Bladder microvascular endothelial cell (primary cell): ENCODE measurements at places on chromosomes 2 and 18. TPM values are rescaled to one million over a fixed set of nuclear protein-coding genes. Genes with fewer than 3 reads are reported as not detected.

DPP10 gene
- not detected in 2 replicates for total RNA-seq

REG1B gene
- total RNA-seq = not detected in 2 replicates

SAG gene
- total RNA-seq = not detected in 2 replicates

LIMS2 gene
- 11.2 and 20.9 TPM in 2 replicates for total RNA-seq

CCDC148 gene
- total RNA-seq = 0.44 and 0.65 TPM in 2 replicates

HOXD11 gene
- not detected in 2 replicates for total RNA-seq

TMEM169 gene
- under 0.01 and 0.50 TPM in 2 replicates for total RNA-seq

EPB41L3 gene
- total RNA-seq = 15.4 and 27.3 TPM in 2 replicates

CBLN2 gene
- total RNA-seq = not detected in 2 replicates

GPR35 gene
- 0.16 and 0.50 TPM in 2 replicates for total RNA-seq

HOXD13 gene
- total RNA-seq = not detected in 2 replicates

BOLL gene
- not detected in 2 replicates for total RNA-seq

XDH gene
- not detected in 2 replicates for total RNA-seq

LHCGR gene
- not detected in 2 replicates for total RNA-seq

CYTIP gene
- not detected in 2 replicates for total RNA-seq

ERMN gene
- not detected in 2 replicates for total RNA-seq

PIKFYVE gene
- 15.5 and 32.1 TPM in 2 replicates for total RNA-seq

KCNF1 gene
- 0.16 and 3.1 TPM in 2 replicates for total RNA-seq

PRKAG3 gene
- total RNA-seq = not detected in 2 replicates

MLPH gene
- 0.19 and 0.81 TPM in 2 replicates for total RNA-seq

CNDP1 gene
- not detected in 2 replicates for total RNA-seq
